ENCODE measurements at places on chromosomes 1 and 21. TPM values are rescaled to one million over a fixed set of nuclear protein-coding genes. Genes with fewer than 3 reads are reported as not detected.

- H3K27me3 ChIP-seq = no peaks in the 10 kb centered on the region
- no peak overlapping the region for H3K4me3 ChIP-seq
- H3K4me1 ChIP-seq = peaks cover 27% of the 10 kb centered on the region
- H3K36me3 ChIP-seq = peaks cover 23% of the 10 kb centered on the region
- DNase-seq = no peak
- H3K27ac ChIP-seq = no peak overlapping the region
Measured at GRCh38 chr1:19892628-19893168, 10.5 kb downstream of the OTUD3 start.

GRCh38 chr1:113857776-113858175, 13.7 kb downstream of the PTPN22 start:
- H3K36me3 ChIP-seq = no peaks in the 10 kb centered on the region
- DNase-seq = no peak
- no peaks in the 10 kb centered on the region for H3K27me3 ChIP-seq
- no peak overlapping the region for H3K27ac ChIP-seq

DNA sequence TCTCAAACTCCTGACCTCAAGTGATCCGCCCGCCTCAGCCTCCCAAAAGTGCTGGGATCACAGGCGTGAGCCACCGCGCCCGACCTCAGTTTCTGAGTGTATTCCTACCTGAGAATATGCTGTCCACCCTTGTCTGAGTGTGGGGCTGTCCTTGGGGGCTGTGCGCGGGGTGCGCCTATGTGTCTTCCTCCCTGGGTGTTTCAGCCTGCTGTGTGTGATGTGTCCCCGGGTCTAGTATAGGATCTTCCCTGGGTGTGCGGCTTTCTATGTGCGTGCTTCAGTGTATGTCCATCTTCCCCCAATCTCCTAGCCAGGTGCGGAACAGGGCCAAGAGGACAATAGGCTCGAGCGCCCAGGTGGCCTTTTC, 8.3 kb upstream of the ID3 start:
- no peak overlapping the region for H3K27ac ChIP-seq
- H3K4me1 ChIP-seq = peaks cover 77% of the 10 kb centered on the region
- no peaks in the 10 kb centered on the region for H3K27me3 ChIP-seq
- H3K4me3 ChIP-seq = no peak overlapping the region
- DNase-seq = no peak
- no peaks in the 10 kb centered on the region for H3K36me3 ChIP-seq

GRCh38 chr1:180615493-180616290, 16.1 kb upstream of the XPR1 start:
- no peak overlapping the region for H3K27ac ChIP-seq
- no peak overlapping the region for H3K4me3 ChIP-seq
- H3K4me1 ChIP-seq = no peaks in the 10 kb centered on the region
- no peak for DNase-seq

GRCh38 chr1:22527555-22528296, 35.6 kb upstream of the EPHA8 start:
- H3K36me3 ChIP-seq = peaks cover 39% of the 10 kb centered on the region
- H3K4me3 ChIP-seq = no peak overlapping the region
- H3K27me3 ChIP-seq = no peaks in the 10 kb centered on the region
- no peaks in the 10 kb centered on the region for H3K4me1 ChIP-seq

GRCh38 chr1:27302612-27303011, 19.4 kb upstream of the TMEM222 start:
- no peak overlapping the region for H3K4me3 ChIP-seq
- H3K4me1 ChIP-seq = no peaks in the 10 kb centered on the region
- peaks cover 7% of the 10 kb centered on the region for H3K36me3 ChIP-seq
- H3K27ac ChIP-seq = no peak overlapping the region

- H3K27me3 ChIP-seq = no peaks in the 10 kb centered on the region
- no peaks in the 10 kb centered on the region for H3K4me1 ChIP-seq
Measured at GRCh38 chr21:17981060-17981740, 162.0 kb upstream of the C21orf91 start.

GRCh38 chr1:222697826-222698225, 14.5 kb downstream of the AIDA start:
- DNase-seq = no peak
- H3K36me3 ChIP-seq = no peaks in the 10 kb centered on the region
- H3K27me3 ChIP-seq = no peaks in the 10 kb centered on the region
- no peak overlapping the region for H3K27ac ChIP-seq
- no peak overlapping the region for H3K4me3 ChIP-seq

- H3K27ac ChIP-seq = no peak overlapping the region
- no peak for DNase-seq
- no peaks in the 10 kb centered on the region for H3K36me3 ChIP-seq
- H3K27me3 ChIP-seq = no peaks in the 10 kb centered on the region
- H3K4me1 ChIP-seq = peaks cover 16% of the 10 kb centered on the region
Measured at GRCh38 chr1:27778056-27778455, 5.0 kb downstream of the STX12 start.

DNA sequence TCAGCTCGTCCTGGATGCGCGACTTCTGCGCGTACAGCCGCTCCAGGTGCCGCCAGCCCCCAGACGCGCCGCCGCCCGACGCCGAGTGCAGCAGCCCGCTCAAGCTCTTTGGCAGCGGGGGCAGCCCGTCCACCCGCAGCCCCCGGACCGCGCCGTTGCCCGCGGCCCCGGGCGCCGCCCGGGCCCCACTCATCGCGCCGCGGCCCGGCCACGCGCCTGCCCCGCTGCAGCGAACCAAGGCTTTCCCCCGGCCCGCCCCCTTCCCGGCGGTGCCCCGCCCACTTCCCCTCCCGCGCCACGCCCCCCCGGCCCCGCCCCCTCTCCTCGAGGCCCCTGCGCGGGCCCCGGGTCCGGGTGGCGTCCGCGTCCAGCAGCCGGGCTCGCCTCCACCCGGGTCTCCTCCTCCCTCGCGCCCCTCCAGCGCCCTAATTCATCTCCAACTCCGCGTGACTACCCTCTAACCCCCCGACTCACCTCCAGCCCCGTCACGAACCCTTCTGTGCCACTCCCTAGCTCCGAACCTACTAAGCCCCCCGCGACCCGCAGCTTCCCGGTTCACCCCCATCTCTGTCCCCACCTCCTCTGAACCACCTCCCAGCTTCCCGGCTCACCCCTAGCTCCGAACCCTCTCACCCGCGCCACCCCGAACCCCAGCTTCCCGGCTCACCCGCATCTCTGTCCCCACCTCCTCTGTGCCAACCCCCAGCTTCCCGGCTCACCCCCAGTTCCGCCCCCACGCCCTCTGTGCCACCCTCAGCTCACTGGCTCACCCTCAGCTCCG, at the start of gene FAM89A:
Gene FAM89A (minus strand): TSS at position 236 of the 781 bp plus-strand sequence. CDS start 43 bp downstream, at position 193.
- no peak for DNase-seq
- peaks cover 7% of the 10 kb centered on the region for H3K27me3 ChIP-seq
- no peak within 1 kb of the TSS for H3K27ac ChIP-seq
- no peaks in the 10 kb centered on the region for H3K36me3 ChIP-seq
- peak within 1 kb of the TSS; percentile 73 for H3K4me3 ChIP-seq

- DNase-seq = no peak
Measured at GRCh38 chr1:240294566-240294965, 202.9 kb downstream of the FMN2 start.

GRCh38 chr1:87024936-87025540, 110.6 kb downstream of the HS2ST1 start:
- H3K27me3 ChIP-seq = no peaks in the 10 kb centered on the region
- H3K4me3 ChIP-seq = no peak overlapping the region
- H3K4me1 ChIP-seq = peaks cover 16% of the 10 kb centered on the region

DNA sequence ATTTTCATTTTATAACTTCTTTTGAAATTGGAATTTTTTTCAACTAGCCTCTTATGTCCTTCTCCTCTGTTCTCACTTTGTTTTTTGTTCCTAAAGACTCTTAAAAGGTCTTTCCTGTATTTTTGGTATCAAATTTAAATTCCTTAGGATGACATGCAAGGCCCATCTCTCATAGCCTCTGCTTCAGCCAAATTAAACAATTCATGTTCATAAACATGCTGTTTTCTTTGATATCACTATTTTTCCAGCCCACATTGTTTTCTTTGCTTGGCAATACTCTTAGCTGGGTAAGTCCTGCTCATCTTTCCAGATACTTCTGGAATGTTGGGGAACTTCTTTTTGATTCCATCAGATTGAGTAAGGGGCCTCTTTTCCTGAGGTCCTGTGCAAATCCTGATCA, 55.8 kb upstream of the GPR88 start:
- H3K27me3 ChIP-seq = no peaks in the 10 kb centered on the region
- no peak overlapping the region for H3K4me3 ChIP-seq
- H3K36me3 ChIP-seq = no peaks in the 10 kb centered on the region
- no peak overlapping the region for H3K27ac ChIP-seq
- H3K4me1 ChIP-seq = peaks cover 63% of the 10 kb centered on the region
- no peak for DNase-seq

GRCh38 chr1:866095-866494, 57.6 kb upstream of the SAMD11 start:
- peaks cover 7% of the 10 kb centered on the region for H3K27me3 ChIP-seq
- H3K4me1 ChIP-seq = peaks cover 9% of the 10 kb centered on the region
- no peak for DNase-seq
- no peak overlapping the region for H3K27ac ChIP-seq
- no peaks in the 10 kb centered on the region for H3K36me3 ChIP-seq

GRCh38 chr1:2194898-2195673, 514 bp upstream of the FAAP20 start:
- no peaks in the 10 kb centered on the region for H3K27me3 ChIP-seq
- H3K36me3 ChIP-seq = no peaks in the 10 kb centered on the region

- H3K27me3 ChIP-seq = no peaks in the 10 kb centered on the region
- H3K27ac ChIP-seq = no peak overlapping the region
- no peaks in the 10 kb centered on the region for H3K36me3 ChIP-seq
- DNase-seq = peak; percentile 8
Measured at GRCh38 chr21:29105218-29105617, 25.2 kb upstream of the MAP3K7CL start.

GRCh38 chr1:177631770-177632169, 338.1 kb downstream of the SEC16B start:
- no peaks in the 10 kb centered on the region for H3K36me3 ChIP-seq
- H3K27me3 ChIP-seq = no peaks in the 10 kb centered on the region
- H3K27ac ChIP-seq = no peak overlapping the region
- DNase-seq = no peak
- H3K4me3 ChIP-seq = no peak overlapping the region

DNA sequence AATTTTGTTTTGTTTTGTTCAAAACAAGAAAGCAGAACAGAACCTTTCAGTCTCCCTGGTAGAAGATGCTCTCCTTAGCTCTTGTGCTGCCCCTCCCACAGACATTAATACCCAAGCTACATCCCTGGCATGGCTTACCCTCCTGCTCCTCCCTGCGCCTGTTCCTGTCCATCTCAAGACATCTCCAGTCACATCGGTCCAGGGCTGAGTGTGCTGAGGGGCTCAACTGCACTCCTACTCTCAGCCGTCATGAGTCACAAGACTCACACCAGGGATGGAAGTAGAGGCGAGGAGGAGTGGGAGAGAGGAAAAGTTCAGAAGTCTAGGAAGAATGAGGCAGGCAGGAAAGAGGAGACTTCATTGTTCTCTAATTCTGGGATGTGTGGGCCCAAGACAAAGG, 9.2 kb upstream of the TACSTD2 start:
- H3K27ac ChIP-seq = no peak overlapping the region
- peaks cover 16% of the 10 kb centered on the region for H3K4me1 ChIP-seq
- H3K36me3 ChIP-seq = no peaks in the 10 kb centered on the region
- no peak for DNase-seq
- no peaks in the 10 kb centered on the region for H3K27me3 ChIP-seq

DNA sequence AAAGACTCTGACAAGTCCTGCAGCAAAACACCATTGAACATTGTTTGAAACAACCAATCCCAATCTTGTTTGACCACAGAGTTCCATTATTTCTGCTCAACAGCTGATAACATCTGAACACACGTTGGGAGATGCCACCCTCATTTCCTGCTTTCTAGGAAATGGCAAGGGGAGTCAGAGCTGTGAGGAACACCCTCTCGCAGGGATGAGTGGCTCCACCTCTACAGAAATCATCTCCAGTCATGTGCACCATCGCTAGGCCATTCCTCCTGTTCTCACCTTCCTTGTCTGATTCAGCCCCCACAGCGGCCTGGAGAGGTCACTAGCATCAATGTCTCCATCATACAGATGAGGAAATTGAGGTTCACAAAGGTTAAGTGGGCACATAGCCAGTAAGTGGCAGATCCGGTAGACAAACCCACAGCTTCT, 22.4 kb upstream of the RUNX3 start:
- H3K36me3 ChIP-seq = no peaks in the 10 kb centered on the region
- no peak overlapping the region for H3K27ac ChIP-seq
- no peak overlapping the region for H3K4me3 ChIP-seq
- peaks cover 14% of the 10 kb centered on the region for H3K27me3 ChIP-seq
- no peak for DNase-seq

DNA sequence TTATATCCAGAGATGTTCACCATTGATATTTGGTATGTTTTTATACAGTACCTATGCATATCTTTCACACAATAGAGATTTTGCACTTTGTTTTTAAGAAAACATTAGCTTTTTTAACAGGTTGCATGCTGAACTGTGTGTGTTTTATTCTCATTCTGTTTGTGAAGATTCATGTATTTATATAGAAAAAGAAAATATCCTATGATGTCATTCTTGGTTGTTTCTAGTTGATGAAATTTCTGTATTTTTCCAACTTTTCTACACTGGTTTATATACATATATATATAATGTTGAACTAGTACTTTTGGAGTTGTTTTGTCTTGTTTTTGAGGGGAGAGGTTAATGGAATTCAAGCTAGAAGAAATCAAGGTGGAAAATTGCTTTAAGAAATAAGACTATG, 143.8 kb downstream of the MATN1 start:
- no peak overlapping the region for H3K27ac ChIP-seq
- no peaks in the 10 kb centered on the region for H3K27me3 ChIP-seq
- H3K4me1 ChIP-seq = no peaks in the 10 kb centered on the region
- DNase-seq = no peak
- H3K36me3 ChIP-seq = no peaks in the 10 kb centered on the region

DNA sequence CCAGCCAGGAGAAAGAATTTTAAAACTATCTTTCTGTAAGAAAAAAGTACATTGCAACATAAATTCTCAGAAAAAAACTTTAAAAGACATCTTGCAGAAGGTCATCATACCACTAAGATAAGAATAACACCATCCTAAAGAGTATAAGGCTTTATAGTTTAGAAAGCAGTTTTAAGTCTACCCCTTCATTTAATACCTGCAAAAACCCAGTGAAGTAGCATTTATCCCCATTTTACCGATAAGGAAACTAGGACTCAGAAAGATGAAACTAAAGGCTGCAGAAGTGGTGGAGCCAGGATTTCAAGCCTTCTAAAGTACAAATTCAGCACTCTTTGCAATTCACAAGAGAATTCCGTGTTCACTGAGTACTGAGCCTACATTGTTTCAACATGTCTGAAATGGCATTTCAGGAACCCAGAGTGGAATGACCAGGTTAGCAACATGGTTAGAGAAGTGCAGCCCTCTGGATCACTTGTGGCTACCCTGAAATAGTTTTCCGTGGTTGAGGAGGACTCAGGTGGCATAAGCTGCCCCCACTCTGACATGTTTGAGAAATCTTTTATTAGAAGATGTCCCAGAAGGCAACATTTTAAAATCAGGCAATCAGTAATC, 6.7 kb downstream of the MYCL start:
- no peaks in the 10 kb centered on the region for H3K36me3 ChIP-seq
- H3K27ac ChIP-seq = no peak overlapping the region
- H3K4me3 ChIP-seq = no peak overlapping the region

SLAMF7 gene
- not detected for total RNA-seq

TMEM269 gene
- 0.15 TPM for total RNA-seq

PAQR6 gene
- total RNA-seq = 0.82 TPM

AMY1C gene
- not detected for total RNA-seq

NBPF19 gene
- total RNA-seq = 3.2 TPM

TMEM222 gene
- total RNA-seq = 22.7 TPM

B3GALT2 gene
- not detected for total RNA-seq

CELA3B gene
- not detected for total RNA-seq

All from HepG2 (cell line).